Cortex of kidney (tissue), 1 donor: ENCODE measurements at places on chromosomes 7 and 10.

DNA sequence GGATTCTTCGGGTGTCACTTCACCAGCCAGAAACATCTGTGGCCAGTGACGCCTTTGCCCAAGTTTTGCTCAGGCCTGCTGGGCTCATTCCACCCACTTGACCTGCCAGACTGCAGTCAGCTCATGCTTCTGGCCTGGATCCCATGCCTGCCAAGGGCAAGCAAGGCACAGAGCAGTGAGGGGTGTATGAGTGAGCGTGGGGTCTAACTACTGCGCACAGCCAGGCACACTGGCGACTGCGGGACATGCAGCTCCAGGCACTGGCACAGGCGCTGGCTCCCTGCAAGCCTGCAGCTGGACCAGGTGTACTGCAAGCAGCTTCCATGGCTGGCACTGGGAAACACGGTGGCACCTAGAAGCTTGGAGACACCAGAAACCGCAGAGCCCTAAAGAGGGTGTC is 80.1 kb downstream of the MTERF1 start:
- no peak for DNase-seq

GRCh38 chr7:32212321-32212720 is 142.1 kb upstream of the PDE1C start:
- no peak for DNase-seq

DNA sequence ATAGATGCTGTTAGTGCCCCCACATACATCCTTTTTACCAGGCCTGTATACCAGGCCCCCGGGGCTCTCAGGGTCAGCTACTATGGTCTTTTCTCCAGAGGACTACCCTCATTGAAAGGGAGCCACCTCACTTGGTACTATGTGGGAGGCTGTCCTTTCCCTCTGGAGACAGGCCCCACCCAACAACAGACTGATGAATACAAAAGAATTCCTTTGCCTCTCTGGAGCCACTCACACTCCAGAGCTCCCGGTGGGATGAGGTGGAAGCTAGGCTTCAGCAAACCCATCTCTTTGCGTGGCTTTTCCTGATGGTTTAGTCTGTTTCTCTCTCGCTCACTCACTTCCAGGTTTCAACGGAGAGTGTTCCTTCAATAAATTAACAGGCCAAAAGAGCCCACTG is 30.3 kb downstream of the ANKMY2 start:
- DNase-seq = no peak

DNA sequence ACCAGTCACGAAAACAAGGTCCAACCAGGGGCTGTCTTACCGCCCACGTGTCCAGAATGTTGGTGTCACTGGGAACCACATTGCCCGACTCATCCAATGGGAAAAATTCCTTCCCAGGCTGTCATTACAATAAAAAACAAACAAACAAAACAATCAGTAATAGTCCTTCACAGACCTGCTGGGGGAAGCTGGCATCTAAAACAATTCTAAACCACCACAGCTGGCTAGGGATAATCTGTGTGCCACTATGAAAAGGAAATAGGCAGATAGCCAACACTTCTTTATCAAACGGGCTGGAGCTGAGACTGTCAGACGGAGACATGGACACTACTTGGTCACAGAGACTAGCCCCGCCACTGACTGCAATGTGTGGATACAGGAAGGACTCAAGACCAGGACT is 9.2 kb downstream of the AKR1B1 start:
- no peak for DNase-seq

DNA sequence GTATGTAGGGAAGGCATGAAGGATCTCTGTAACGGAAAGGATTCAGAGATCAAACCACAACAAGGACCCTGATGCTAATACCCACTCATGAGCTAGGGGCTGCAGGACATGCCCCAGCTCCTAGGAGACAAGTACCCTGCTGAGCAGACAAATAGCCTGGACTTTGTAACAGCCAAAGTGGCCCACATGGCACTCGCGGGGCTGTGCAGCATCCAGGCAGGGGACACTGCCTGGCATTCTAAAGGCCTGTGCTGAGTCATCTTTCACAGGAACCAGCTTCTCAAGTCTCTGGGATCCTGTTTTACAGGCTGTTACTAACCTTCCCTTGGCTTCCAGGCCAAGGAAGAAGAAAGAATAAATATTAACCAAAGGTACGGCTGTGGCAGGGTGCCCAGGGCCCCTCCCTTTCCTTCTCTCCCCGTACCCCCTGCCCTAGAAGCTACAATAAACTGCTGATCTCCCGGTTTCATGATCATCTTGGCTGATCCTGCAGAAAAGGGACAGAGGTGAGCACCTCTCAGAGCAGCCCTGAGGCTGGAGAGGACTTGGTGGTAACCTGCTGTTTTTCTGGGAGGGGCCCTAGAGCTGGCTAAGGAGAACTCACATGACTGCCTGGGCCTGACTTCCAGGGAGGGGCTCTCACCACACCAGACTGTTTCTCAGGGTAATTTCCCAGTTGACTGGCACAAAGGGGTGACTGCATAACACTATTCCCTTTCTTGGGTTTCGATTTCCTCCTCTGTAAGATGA is 4.2 kb upstream of the RPEL1 start:
- no peak for DNase-seq

- no peak for DNase-seq
Observed at GRCh38 chr7:128381161-128381821, 19.8 kb upstream of the PRRT4 start.

DNA sequence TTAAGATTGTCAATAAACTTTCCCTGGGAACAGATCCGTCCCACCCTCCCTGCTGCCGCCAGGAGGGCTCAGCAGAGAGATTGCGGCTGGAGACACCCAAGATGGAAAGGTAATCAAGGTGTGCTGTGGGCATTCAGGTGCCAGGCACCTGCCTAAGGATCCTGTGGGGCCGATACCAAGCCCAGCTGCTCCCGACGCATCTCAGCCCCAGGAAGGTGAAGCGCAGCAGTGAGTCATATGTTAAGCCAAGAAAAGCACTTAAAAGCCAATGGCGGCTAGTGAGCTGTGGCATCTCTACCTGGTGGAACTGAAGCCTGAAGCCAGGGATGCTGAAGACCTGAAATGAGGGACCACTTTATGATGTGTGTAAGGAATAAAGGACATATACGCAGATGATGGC is 6.1 kb downstream of the WDR86 start:
- no peak for DNase-seq

DNA sequence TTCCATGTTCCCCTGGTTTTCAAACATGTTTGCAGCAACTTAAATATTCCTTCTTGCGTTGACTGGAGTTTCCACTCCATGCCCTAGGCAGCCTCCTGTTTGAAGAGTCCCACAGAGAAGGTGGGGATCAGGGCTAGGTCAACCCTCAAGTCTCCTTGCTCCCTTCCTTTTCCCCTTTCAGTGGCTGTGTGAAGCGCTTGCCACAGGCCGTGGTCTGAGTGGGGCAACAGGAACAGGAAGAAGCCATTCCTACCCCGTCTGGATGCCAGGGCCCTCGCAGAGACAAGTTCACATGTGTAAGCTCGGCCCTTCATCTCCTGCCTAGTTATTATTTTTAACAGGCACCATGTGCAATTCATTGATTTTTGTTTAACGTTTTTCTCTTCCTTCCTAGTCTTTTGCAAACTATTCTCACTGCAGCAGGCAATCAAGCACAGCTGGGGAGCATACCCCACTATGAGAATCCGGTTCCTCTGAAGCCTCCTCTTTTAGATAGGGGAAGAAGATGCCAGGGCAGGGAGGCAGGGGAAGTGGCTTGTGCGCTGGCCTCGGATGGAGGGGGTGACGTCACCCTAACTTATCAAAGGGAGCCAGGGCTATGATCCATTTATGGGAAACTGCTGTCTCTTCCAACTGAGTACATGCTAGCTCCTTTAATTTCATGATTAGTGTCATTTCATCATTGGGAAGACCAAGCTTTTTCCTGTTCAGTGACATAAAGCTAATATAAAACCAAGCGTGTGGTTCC is 64.2 kb downstream of the PRLHR start:
- no peak for DNase-seq

GRCh38 chr10:25758041-25758457 is 176.0 kb upstream of the MYO3A start:
- DNase-seq = no peak
